IPS DF 6.9 (cell line): ENCODE measurements at places on chromosomes 7 and 10.

DNA sequence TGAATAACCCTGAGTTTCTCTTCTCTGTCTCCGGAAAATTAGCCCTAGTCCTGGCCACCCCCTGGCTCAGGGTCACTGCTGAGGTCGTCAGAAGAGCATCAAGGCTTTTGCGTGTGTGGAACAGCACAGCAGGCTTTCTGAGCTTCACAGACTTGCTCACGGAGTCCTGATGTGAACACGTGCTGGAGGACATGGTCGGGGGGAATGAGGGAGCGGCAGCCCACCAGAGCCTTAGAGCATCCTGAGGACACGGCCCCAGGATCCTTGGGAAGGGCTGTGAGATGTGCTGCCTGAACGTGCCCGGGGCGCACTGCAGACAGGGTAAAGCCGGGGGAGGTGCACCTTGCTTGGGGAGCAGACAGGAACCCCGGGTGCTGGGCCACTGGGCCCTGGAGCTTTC is 28.8 kb downstream of the TMEM120A start:
- DNase-seq, result no peak

GRCh38 chr10:56028298-56029132 is 332.5 kb downstream of the ZWINT start:
- DNase-seq, result no peak

DNA sequence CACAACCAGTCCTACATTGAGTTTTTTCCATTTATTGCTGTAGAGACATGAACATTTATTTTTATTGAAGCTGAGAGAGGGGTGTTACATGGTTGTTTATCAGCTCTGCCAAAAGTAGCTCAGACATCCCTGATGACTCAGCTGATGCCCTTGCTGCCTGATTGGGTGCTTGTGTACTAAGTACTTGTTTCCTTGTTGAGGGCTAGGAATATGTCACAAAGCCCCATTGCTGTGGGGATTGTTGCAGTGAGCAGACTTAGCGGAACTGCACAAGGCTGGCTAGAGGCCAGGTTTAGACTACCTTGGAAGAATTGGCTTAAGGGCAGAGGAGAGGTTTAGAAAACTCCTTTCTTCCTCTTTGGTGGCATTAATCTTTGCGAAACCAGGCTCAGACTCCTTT is 110.6 kb downstream of the AUTS2 start:
- DNase-seq, result no peak

DNA sequence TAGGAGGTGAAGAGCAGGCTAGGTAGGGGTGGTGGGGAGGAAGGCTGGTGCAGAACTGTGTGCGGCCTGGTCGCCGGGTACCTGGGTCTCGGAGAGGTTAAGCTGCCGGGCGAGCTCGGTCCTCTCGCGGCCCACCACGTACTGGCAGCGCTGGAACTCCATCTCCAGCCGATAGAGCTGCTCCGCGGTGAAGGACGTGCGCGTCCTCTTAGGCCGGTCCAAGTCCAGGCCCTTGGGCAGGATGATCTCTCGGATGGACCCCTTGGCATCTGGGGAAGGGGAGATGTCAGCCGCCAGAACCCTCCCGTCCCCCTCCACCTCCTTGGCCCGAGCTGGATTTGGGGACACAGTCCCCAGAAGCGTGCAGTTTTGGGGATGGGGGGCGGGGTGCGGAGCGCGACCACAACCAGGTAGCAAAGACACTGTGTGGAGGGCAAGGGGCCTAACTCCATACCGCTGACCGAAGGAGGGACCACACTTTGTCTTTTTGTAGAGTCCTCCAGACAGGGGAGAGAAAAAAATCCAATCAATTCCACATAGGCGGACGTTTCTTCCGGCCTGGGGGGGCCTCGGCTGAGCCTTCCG is 1.6 kb downstream of the VAX1 start:
- DNase-seq, result no peak

DNA sequence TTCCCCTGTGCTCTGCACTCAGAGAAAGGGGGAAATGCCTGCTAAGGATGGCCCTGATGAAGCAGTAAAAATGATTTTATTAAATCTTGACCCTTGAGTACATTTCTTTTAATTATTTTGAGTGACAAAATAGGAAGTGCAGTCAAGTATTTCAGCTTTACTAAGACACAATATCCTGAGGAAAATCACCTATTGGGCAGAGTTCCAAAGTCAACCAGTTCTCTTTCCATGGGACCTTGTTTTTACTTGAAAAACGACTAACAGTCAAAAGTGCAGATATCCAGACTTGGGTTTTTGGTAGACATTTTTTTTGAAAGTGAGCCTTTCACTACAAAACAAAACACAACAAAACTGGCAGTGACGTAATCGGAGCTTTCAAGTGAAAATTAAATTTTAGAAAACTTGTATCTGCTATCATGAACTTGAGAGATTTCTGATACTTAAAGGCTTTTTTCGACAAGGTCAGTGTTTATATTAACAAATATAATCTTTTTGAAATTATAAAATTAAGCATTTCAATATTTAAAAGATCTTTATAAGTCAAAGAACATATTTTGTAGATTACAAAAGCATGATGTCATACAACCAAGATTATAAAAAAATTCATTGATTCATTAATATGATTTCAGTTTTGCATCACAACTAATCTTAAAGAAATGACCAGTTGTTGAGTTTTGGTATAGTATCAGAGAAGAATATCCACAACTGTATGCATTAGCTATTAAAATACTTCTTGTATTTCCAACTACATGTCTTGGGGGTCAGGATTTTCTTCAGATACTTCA is 513.8 kb upstream of the AKR1E2 start:
- DNase-seq, result no peak

DNA sequence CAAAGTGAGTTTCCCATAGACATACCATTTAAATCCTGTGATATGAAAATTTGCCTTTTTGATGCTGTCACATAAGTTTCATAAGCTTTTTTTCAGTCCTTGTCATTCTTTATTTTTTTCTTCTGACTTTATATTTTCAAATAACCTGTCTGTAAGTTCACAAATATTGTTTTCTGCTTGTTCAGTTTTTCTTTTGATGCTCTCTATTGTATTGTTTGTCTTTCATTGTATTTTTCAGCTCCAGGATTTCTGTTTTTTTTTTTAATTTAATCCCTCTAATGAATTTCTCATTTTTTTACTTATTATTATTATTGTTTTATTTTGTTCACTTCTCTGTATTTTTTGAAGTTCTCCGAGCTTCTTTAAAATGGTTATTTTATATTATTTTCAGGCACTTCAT is 623.4 kb downstream of the CNTNAP2 start:
- no peak for DNase-seq

- DNase-seq, result no peak
Observed at GRCh38 chr10:108465871-108466641, 1301.5 kb upstream of the SORCS1 start.

DNA sequence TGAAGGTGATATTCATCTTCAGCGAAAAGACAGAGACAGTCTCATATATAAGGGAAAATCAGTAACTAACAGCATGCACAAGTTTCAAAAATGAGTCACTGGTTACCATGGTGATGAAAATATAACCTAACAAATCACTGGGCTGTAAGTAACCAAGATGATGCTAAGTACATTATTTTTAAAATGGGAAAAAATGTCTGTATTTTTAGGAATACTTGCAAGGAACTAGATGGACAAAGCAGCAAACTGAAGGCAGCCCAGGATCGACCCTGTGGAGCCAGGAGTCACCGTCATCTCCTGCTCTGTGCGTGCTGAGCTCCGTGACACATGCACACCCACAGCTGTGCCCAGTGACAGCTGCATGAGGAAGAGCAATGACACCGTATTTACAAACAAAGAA is 137.3 kb downstream of the ELMO1 start:
- no peak for DNase-seq

GRCh38 chr7:50978633-50979215 is 196.0 kb upstream of the GRB10 start:
- DNase-seq, result no peak

DNA sequence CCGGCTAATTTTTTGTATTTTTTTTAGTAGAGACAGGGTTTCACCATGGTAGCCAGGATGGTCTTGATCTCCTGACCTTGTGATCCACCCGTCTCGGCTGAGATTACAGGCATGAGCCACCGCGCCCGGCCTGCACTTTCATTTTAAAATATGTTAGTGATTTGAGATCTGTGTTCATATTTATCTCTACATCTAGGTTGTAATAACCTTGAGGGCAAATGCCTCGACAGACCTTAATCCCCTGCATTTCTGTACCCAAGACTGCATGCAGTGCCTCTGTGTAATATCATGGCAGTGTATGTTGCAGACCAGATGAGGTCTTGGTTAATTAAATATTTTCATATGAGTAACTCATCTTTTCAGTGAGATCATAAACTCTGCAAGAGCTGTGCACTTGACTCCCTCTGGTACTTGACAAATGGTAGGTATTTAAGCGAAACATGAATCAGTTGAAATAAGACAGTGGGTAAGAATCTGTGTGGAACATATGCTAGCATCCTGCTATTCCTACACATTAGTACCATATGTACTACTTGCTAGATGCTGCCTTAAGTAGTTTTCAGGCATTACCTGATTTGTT is 673.9 kb upstream of the ANKRD30A start:
- no peak for DNase-seq

DNA sequence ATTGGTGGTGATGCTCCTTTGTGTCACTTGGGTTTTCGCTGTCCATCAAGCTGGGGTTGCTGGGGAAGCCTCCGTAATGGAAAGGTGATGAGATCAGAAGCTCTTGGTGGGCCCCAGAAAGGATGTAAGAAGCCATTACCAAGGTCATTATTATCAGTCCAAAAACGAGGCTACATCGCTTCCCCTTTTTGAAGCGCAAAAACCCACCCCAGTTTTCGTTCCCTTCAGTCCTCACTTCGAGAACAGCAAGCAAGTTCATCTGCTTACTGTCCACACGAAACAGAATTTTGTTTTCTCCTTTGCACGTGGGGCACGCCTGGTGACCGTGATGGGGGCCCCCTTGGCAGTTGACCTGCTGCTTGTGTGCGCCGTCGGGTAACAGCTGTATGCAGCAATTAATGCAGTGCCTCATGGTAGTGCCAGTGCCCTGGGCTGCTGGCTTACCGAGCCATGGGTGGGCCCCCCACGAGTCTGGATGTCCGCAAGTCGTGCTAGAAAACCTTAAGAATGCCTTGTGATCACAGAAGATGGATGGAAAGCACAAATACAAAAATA is 47.5 kb downstream of the CHST15 start:
- DNase-seq, result no peak

- DNase-seq, result no peak
Observed at GRCh38 chr7:151374139-151374538, 32.5 kb downstream of the NUB1 start.

DNA sequence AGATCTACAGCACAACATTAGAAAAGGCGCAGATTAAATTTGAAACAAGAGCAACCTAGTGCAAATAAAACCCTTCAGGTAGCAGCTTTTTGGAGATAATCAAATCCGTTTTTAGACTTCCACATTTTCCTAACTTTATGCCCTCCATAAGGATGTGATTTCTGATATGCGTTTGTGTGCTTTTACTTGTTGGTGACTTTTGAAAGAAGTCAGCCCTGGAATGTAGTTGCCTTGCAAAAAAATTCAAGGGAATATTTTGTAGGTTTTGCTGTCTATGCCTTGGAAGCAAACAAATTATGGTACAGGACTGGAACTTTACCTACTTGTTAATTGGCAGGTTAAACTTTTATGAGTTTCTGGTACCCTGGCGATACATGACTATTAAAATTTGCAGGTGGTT is 86.7 kb upstream of the HDAC9 start:
- DNase-seq, result no peak

GRCh38 chr7:16498122-16498521 is 28.5 kb upstream of the LRRC72 start:
- no peak for DNase-seq

DNA sequence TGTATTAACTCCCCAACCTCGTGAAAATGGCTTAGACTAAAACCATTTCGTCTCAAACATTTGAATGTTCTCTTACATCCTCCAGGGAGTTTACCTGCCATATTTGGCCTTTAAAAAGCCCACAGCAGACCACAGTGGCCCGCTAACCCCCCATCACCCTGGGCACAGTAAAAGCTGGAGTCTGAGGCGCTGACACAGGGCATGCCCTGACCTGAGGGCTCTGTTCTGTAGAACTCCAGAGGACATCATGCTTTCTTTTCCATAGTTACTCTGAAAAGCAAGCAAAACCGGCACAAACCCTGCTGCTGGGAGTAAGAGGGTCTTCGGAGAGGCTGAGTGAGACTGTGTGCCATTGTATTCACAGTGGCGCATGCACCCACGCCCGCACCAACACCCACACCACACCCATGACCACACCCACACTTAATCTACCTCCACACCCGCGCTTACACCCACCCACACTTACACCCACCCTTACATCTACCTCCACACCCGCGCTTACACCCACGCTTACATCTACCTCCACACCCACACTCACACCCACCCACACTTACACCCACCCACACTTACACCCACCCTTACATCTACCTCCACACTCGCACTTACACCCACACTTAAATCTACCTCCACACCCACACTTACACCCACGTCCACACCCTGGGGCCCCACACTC is 32.1 kb downstream of the LRRC27 start:
- no peak for DNase-seq

- DNase-seq, result no peak
Observed at GRCh38 chr7:159088016-159088865, 56.4 kb downstream of the VIPR2 start.

- no peak for DNase-seq
Observed at GRCh38 chr7:22110881-22111280, 165.2 kb upstream of the CDCA7L start.

DNA sequence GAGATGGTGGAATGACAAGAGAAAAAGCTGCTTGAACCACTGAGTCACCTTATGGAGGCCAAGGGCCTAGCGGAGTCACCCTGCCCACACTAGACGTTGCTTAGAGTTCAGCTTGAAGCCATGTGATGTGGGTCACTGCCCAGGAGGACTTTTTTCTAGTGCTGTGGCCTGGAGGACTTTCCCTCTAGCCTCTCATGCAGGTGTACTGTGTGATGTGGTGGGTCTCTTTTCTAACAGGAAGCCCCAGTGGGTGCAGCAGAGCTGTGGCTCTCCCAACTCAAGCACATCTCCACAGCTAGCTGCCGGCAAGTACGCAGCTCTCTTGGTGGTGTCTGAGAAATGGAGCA is 13.6 kb downstream of the POR start:
- DNase-seq, result no peak

- DNase-seq, result no peak
Observed at GRCh38 chr7:34315032-34315431, 343.0 kb upstream of the NPSR1 start.

DNA sequence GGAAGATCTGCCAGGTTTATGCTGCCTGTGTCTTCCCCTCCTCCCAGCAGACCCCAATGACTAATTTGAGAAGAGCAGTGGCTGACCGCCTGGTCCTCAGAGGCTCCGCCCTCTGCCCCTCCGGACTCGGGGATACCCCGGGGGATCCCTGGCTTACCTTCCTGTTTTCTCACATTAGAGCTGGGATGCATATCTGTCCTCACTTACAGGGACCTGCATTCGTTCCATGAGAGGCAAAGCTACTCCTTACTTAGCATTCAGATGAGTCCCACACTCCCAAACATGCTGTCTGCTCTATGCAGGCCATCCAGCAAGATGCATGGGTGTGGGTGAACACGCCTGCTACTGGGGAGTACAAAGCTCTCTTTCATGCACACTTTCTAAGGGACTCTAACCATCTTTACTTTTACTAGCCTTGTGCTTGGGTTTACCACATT is 24.0 kb downstream of the VOPP1 start:
- no peak for DNase-seq

- no peak for DNase-seq
Observed at GRCh38 chr10:47405857-47406547, 21.9 kb upstream of the ZNF488 start.
